NCI-H1417 treated with DMSO at 0.1 percent for 48 hours (cell line): ENCODE measurements at places on chromosomes 4 and X.

GRCh38 chr4:151692821-151693673 is 67.8 kb downstream of the GATB start:
- DNase-seq, result no peak

DNA sequence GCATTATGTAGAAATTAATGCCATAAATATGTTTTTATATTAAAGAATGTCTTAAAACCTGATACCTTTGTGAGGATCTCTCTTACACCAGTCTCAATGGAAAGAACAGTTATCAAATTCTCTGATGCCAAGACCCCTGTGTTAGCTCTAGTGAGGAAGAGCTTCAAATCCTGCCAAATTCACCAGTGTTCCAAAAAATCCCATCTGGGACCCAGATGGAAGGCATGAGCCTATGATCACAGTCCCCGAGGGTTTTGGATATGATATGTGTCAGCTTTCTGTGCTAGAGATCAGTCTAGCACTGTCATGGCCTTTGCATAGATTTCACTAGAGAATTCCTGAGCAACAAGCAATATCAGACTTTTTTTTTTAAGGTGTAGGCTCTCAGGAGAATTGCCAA is 412.1 kb downstream of the UBE2NL start:
- no peak for DNase-seq

DNA sequence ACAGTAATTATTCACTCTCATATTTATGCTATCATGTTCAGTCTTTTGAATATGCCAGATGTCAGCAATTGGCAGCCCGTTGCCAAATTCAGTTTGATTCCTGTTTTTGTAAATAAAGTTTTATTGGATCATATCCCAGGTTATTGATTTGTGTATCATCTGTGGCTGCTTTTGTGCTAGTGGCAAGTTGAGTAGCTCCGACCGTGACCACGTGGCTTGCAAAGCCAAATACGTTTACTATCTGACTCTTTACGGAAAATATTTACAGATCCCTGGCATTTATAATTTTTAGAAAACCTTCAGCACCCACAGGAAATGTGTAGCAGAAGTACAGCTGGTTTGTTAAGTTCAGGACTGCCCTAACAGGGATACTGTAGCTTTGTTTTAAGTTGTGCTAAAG is 67.4 kb downstream of the VCX2 start:
- no peak for DNase-seq

GRCh38 chr4:5503336-5503936 is 204.9 kb downstream of the EVC2 start:
- no peak for DNase-seq

- no peak for DNase-seq
Measured at GRCh38 chr4:70863099-70863790, 23.6 kb upstream of the GRSF1 start.

DNA sequence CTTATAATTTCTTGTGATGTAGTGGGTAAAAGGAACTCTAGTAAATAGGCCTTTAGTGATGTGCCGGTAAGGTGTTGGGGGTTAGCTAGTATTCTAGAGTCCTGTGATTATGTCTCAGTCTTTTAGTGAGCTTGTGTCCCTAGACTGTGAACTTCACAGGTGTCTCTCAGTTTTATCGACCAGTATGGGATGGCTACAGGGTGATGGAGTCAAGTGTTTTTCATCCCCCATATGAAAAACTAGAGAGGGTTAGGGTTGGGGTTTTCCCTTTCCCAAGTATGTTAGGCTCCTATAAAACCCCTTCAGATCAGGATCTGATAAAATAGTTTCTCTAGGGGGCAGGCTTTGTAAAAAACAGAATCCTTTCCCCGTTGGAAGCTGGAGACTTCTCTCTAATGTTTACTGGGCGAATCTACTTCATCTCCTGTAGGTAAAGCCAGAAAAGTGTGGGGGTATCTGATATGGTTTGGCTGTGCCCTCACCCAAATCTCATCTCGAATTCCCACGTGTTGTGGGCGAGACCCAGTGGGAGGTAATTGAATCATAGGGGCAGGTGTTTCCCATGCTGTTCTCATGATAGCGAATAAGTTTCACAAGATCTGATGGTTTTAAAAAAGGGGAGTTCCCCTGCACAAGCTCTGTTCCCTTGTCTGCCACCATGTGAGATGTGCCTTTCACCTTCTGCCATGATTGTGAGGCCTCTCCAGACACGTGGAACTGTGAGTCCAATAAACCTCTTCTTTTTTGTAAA is 120.8 kb downstream of the DTHD1 start:
- no peak for DNase-seq

DNA sequence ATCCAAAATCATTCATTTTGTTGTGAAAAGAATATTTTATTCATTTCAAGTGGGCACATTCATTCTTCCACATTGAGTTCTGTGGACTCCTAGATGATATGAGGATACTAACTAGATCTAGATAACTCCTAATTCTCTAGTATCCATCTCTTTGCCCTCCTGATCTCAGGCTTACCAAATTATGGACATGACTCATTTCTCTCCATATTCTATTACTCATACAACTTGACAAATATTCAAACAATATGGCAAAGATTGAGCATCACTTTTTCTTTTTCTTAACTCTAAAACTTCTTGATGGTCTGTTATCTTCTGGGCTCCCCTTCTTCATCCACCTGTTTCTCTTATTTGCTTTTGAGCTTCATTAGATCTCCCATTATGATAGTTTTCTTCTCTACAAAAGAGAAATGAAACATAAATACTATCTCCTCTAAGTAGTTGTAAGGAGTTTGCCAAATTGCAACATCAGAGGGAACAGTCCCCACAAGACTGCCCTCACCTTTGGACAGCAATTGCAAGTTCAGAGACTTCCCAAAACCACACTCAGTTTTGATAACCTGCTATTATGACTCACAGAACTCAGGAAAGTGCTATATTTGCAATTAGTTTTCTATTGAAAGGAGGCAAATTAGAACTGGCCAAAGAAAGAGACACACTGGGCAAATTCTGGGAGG is 422.9 kb downstream of the SPRY1 start:
- DNase-seq, result no peak

DNA sequence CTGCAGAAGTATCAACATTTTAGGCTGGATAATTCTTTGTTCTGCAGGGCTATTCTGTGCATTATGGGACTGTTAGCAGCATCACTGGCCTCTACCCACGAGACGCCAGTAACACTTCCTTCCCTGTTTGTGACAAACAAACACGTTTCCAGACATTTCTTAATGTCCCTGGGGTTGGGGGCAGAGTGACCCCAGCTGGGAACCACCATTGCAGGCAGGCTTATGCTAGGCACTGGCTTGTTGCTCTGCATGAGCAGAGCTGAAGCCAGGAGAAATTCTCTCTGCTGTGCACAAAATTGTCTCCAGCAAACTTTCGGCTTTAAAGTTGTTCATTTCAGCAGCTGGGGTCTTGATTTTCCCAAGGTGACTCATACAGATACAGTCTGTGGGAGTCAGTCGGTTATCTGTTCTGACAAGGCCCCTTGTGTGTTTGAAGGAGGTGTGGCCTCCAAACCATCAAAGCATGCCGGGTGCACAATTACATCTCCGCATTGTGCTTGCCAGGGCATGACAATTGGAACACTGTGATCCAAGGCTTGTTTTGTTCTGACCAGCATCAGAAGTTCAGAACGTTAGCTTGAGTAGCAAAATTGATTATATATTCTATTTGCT is 156.4 kb upstream of the BOD1L1 start:
- no peak for DNase-seq

DNA sequence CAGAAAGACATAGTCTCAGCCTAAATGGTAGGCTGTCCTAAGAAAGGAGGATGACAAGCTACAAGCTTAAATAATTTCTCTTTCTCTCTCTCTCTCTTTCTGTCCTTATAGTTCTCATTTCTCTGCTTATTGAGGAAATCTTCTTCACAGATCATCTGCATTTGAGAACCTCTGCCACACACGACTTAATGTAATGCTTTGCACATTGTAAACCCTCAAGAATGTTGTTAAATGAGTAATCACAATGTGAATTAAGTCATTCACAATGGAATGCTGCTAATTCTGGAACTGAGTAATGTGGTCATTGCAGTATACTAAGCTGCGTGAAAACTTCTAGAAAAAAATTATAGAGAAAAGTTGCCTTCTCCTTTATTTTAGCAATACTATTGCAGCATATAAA is 508.9 kb upstream of the FTHL17 start:
- DNase-seq, result no peak

- no peak for DNase-seq
Measured at GRCh38 chr4:1155314-1155713, 17.1 kb downstream of the SPON2 start.

GRCh38 chrX:23228950-23229448 is 105.7 kb upstream of the PTCHD1 start:
- DNase-seq, result no peak

DNA sequence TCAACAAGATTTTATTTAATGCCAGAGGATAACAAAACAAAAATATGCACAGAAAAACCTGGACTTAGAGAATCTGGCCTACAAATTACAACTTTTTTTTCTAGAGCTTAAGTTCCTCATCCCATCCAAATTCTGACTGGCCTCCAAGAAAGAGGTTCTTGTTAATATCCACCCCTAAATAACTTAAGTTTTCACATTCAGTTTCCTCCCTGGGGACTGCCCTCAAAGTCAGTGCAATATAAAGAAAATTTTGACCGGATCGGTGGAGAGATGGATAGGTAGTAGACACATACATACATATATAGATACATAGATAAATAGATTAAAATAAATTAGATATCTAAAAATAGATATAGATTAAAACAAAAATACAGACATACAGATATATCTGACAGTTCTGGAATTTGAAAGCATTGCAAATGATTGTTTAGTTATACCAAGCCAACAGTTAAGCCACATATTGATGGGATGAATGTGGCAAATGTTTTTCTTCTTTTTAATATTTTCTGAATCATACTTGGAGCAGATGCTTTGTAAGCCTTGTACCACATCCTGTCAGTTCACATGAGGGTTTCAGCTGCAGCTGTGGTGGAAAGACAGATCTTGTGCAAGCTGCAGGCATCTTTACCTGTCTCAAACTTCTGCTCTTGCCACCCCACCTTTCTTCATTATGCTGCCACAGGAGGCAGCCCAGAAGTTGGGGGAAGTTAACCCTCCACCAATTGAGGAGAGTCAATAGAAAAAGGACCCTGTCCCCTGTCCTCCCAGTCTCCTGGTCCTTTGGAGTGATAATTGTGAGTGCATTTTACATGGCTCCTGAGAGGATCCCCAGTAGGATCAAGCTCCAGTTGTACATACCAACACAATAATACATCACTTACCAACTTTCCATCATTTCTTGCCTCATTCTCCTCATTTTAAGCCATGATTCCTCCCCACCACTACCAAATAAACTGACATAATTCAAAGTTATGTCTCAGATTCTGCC is 58.5 kb upstream of the PRDM8 start:
- DNase-seq, result no peak
